LHCN-M2 (cell line): ENCODE measurements at places on chromosomes 3 and 15. TPM values are rescaled to one million over a fixed set of nuclear protein-coding genes. Genes with fewer than 3 reads are reported as not detected.

Gene GABRA5
- not detected in 2 replicates for total RNA-seq

GRCh38 chr3:46096336-46096735 is 69.1 kb upstream of the XCR1 start:
- no peak for DNase-seq

DNA sequence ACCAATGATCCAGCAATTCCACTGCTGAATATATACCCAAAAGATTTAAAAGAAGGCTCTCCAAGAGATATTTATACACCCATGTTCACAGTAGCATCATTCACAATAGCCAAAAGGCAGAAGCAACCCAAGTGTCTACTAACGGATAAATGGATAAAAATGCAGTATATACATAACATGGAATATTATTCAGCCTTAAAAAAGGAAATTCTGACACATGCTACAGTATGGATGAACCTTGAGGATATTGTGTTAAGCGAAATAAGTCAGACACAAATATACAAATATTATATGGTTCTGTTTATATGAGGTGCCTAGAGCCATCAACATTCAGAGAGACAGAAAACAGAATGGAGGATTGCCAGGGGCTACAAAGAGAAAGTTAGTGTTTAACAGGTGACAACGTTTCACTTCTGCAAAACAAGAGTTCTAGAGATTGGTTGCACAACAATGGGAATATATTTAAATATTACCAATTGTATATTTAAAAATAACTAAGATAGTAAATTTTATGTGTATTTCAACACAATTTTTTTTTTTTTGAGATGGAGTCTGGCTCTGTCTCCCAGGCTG is 69.4 kb downstream of the STAG1 start:
- DNase-seq, result no peak

DNA sequence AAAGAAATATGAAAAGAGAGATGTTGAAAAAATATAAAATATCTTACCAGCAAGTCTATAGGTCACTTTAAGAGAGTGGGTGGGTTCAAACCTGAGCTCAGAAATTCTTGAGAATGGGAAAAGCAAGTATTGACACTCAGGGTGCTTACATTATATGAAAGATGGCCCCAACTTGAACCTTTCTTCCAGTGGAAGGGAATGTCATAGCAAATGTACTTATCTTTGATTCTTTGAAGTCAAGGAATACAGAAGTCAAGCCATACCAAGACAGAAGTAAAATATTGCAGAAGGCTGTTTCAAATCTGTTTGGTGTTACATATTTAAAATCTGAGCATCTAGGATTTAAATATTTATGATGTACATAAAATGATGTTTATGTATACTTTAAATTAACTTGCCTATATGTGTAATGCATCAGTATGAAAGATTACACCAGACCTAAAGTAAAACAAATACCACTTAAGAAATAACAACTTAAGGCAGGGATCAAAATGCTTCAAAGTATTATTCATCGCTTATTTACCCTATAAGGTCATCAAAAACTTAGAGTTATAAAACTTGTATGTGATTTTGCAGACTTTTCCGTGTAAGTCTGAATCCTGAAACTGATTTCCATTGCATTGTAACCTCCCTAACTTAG is 8.7 kb downstream of the MME start:
- DNase-seq, result no peak

DNA sequence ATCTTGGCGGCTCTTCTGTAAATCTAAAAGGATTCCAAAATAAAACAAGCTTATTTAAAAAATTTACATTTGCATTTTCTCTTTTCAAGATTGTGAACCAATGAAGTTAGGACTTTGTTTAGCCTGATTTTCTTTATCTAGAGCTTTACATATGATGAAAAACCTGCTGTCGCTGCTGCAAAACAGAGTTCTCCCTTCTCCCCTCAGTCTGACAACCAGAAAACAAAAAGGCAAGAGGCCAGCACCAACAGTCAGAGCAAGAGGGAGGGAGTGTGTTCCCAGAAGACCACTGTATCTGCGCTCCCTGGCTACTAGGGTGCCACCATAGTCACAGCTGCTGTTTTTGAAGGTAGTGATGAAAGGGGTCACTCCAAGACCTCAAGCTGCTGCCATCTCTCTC is 33.1 kb upstream of the NEO1 start:
- no peak for DNase-seq

DNA sequence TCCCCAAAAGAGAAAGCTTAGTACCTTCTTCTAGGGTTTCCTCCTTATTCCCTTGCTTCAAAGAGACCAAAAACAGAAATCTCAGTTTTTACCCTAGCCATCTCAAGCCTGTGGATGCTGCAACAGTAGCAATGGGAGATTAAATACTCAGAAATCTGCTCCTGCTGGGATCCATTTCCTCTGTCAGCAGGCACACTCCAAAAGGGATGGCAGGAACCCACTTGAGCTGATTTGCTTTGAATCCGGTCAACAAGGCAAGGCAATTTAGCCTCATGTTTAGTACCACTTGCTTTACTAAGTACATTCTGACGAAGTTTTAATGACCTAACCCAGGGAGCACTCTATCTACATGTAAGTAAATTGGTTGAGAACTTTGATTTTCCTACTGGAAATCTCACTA is 590.0 kb upstream of the ADAMTS9 start:
- DNase-seq, result no peak

DNA sequence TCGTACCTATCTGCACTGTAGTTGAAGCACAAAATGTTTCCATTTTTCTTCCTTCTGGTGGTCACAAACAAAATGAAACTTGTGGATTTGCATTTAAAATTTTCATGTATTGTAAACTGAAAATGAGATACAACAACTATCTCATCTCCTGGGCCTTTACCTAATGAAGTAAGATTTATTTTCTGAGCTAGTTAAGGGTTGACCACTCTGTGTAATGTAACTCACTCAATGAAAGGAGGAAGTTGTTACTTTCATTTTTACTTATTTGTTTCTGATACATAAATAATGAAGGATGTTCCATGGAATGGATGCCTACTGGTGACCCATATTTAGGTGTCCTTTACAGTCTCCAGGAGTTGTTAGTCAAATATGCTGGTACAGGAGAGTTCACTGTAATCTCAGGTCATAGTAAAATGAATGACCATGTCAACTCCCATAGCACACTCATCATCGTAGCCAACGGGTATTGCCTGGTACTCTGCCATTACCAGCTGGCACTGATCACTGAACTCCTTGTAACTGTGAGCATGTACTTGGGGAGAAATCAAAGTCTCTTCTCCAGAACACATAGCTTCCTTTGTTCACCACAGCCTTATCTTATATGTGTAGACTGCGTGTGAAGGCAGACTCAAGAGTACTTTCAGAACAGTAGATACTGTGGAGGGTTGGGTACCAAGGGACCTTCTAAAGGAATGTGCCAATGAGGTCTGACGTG is 474.2 kb upstream of the ROBO2 start:
- DNase-seq, result no peak

DNA sequence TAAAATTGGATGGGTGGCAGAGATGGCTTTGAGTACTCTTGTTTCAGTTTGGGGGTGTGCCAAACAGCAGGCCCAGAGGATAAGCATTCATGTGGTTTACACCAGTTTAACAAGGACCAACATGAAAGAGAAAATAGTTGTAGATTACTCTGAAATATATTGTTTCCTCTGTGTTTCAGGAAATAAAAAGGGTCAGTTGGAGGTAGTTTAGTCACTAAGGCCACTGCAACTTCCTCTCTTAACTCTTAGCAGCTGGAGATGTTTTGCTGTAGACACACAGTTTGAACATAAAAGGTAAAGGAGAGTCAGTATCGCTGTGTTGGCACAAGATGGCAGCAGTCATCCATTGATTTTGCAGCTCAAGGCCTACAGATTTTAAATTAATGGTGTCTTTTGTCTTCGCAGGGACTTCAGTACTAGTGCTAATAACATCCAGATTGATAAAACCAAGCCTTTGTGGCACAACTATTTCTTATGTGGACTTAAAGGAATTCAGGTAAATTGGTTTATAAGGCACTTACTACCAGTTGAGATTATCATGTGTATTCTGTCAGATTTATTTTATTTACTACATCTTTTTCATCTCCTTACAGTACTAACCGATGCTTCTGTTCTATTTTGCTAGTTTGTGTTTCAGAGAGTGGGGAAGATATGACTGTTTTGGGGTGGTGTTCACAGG is 65.5 kb downstream of the GALK2 start:
- peak; percentile 82 for DNase-seq

- no peak for DNase-seq
These were observed 178.7 kb upstream of the MCTP2 start for GRCh38 chr15:94052711-94053110.

DNA sequence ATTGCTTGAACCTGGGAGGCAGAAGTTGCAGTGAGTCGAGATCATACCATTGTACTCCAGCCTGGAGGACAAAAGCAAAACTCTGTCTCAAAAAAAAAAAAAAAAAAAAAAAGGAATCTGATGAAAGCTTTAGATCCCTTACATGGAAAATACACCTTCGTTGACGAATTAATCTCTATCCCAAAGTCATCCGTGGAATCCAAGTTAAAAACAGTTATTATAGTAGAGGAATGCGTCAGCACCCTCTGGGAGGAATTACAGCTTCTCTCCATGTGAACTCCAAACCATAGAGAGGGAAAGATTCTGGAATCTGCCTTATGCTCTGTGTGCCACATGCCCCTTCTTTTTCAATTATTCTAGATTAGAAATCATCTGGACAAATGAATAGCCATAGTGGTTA is 192.3 kb upstream of the C2CD4B start:
- DNase-seq, result no peak

- DNase-seq, result no peak
These were observed 10.1 kb downstream of the AGTR1 start for GRCh38 chr3:148707601-148708380.

GRCh38 chr3:110680450-110680849 is 391.2 kb upstream of the NECTIN3 start:
- no peak for DNase-seq

GRCh38 chr3:45599984-45600650 is 5.6 kb downstream of the LIMD1 start:
- no peak for DNase-seq

DNA sequence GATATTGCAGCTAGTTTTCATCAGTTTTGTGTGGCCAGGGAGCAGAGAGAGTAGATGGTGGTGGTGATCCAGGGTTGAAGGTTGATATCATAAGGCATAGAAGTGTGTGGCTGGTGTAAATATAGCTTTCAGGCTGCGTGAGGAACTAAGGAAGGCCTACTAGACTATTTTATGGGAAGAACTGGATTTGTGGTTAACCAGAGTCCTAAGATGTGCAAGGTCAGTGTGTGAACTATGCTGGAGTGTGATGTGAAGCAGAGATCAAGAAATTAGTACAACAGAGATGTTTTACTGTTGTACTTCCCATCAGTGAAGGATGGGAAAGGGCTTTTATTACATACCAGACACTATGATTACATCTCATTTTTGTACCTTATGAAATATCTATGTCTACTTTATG is 41.5 kb downstream of the MAPK6 start:
- DNase-seq, result no peak

DNA sequence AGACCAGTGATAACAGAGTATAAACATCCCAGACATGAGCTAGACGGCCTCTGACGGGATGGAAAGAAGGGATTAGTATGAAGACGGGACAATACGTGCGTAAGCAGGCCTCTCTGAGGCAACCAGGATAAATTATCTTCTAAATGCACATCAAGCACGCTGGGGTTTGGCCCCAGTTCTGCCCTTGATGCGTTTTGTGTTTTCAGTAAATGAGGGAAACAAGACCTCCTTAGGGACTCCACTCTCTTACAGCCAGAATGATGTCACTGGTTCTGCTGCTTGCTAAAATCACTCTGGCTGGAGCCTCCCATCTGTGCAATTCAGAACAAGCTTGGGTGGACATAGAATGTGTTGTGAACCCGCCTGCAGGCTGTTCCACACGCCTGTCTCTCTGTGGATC is 156.0 kb upstream of the MCTP2 start:
- DNase-seq, result no peak
